HFF-Myc (cell line): ENCODE measurements at places on chromosomes 16 and 17.

DNA sequence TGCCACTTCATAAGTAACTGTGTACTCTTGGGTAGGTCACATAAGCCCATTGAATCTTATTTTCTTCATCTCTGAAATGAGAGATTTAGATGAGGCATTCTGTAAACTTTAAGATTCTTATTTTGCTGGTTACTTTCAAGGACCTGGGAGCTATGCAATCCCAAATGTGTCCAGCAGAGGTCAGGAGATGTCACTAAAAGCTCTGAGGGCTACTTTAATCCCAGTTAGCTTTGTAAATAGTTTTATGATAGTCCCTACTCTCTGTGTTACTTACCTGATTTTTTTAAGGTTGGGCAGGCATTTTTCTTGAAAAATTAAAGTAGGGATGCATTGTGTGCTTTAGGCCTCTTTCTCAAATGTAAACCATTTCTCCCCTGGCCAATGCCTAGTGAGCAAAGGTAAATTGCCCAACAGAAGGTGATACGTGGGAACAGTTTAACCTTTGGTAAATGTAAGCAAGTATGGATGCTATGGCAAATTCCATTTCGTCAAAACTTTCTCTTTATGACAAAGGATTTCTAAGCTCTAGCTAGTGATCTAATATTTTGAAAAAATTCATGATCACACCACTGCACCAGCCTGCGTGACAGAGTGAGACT is 57.1 kb upstream of the WSB1 start:
- DNase-seq = peak; percentile 56

GRCh38 chr17:38653230-38653629 is 21.5 kb downstream of the EPOP start:
- no peak for DNase-seq

DNA sequence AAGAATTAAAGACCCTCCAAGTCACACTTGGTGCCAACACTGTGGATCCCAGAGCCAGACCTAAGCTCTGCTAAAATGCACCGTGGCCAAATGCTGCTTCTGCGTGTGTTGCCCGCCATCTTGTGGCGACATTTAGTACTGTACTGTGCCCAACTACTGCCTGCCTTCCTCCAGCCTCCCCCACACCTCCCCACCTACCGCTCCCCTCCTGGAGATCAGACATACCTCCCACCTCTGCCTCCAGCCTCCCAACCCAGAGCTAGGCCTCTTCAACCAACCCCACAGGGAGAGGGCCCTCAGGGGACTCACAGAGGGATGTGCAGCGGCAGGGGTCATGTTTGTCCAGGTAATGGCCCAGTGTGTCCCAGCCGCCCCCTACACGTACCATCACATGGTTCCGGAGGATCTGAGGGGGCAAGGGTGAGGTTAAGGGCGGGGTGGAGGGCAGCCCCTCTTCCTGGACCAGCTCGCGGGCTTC is 5.5 kb downstream of the GAS2L2 start:
- peak; percentile 58 for DNase-seq

GRCh38 chr17:12122075-12122474 is 101.4 kb downstream of the MAP2K4 start:
- DNase-seq = no peak

DNA sequence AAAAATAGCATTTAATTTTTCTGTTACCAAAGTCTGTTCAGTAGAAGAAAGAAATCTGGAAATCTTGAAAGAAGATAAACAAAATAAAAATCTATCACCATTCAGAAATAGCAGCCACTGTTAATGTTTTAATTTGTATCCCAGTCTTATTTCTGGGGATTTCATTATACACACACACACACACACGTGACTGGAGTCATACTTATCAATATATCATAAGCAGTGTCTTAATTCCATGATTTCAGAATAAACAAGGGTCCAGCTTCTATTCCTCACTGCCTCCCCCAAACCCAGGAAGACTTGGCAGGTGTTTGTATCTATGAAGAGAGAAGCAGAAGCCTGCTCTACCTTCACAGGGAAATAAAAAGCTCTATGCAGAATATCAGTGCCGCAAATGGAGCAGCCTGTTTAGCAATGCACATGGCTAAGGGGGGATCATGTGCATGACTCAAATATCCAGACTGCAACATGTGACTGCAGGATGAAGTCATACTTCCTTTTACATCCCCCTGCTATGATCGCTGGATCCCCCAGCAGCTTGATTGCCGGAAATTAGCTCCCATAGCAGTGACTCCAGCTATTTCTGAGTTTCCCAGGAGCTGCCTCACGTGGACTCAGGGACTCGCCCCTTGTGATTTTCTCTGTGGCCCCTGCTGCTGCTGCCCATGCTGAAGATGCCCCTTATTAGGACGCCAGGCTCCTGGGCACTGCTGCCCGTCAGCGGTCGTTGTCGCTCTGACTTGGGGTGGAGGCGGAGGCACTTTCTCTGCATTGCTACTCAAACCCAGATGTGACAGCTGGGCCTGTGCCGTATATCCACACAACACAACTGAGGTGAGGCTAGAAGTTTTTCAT is 341.0 kb downstream of the CPPED1 start:
- peak; percentile 26 for DNase-seq

GRCh38 chr16:50071075-50071671 is 5.4 kb downstream of the HEATR3 start:
- DNase-seq = no peak

DNA sequence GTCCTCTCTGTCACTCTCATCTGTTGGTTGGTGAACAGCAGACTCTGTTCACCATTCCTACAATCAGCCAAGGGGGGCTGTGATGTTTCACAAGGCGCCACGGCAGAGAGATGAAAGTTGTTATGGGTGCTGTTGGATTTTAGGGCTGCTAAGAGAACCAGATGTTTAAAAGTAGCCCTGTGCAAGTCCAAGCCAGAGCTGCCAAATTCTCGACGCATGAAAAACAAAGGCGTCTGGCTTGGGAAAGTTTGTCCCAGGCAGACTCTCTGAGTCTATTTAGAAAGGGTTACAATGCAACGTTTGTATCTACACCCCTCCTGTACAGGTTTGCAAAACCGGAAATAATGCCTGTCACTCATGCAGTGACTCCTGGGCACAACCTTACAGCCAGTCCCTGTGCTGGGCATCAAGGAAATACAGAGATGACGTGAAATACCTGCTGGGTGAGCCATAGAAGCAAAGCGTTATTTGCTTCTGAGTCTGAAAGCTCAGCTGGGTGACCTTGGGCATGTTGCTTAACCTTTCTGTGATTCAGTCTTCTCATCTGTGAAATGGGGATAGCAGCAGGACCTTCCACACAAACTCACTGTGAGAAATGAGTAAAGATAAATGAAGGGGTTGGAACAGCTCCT is 74.8 kb downstream of the XYLT1 start:
- DNase-seq = no peak

DNA sequence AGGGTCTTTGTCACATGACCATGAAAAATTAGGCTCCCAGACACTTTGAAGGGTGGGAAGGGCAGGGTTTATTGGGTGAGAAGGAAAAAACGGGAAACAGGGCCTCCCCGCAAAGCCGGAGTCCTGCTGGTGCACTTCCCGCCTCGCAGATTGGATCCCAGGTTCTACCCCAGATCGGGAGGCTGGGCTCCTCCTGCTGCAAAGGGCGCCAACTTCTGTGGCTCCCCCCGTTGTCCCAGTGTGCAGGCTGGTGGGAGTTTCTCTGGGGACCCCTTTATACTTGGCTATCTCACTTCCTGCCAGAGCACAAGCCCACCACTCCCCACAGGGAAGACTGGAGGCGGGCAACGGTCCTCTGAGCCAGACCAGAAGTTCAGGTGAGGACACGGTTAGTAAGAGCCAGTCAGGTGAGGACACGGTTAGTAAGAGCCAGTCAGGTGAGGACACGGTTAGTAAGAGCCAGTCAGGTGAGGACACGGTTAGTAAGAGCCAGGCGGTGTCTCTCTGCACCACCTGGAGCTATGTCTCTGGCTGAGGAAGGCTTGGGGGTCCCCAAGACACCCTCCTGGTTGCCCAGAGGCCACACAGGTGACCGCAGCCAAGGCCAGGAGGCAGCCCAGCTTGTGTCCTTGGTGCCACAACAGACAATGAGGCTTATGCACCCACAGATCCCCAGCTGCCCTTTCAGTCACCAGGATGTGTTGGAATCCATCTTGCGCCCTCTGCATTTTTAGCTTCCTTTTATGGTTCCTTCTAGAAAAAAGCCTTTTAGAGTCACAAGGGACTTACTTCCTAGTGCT is 48.1 kb upstream of the CHMP6 start:
- DNase-seq = no peak

DNA sequence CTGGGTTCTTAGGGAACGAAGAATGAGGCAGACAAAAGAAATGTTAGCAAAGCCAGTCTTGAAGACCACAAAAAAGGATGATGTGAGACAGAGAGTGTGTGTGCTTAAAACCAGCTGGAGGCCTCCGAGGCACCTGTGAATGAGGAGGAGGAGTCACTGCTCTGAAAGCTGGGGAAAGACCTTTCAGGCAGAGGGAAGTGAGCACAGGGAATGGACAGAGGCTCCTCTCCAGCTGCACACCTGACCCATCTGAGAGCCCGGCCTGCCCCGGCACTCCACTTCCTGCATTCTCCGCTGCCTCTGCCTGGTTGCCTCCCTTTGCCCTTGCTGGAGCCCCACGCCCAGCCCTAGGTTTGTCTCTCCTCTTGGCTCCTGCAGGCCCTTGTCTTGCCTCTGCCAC is 55.2 kb upstream of the SREBF1 start:
- no peak for DNase-seq
